ENCODE measurements at places on chromosomes 11 and 22.

- DNase-seq = no peak
These were observed 7.6 kb downstream of the CKAP5 start for GRCh38 chr11:46838501-46838900.

DNA sequence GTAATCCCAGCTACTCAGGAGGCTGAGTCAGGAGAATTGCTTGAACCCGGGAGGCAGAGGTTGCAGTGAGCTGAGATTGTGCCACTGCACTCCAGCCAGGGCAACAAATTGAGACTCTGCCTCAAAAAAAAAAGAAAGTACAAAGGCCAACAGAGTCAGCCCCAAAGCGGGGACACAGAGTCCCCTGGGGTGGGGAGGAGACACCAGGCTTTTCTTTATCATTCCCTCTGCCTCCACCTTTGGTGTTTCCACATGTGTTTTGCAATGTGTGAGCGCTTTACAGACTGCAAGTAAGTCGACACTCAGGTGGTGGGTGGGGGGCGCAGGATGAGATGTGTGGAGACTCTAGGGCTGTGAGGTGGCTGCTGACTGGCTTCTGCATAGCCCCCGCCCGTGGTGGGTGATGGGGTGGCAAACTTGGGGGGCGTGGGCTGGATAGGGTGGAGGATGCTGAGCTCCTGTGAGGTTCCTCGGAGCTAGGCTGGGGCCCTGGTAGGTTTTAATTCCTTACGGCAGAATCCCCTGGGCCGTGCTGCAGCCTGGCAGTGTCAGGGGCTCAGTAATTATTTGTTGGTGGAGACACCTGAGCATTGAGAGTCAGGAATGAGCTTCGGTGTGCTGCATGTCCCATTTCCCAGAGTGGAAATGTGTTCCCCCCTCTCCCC is 177.2 kb downstream of the CTTN start:
- no peak for DNase-seq

DNA sequence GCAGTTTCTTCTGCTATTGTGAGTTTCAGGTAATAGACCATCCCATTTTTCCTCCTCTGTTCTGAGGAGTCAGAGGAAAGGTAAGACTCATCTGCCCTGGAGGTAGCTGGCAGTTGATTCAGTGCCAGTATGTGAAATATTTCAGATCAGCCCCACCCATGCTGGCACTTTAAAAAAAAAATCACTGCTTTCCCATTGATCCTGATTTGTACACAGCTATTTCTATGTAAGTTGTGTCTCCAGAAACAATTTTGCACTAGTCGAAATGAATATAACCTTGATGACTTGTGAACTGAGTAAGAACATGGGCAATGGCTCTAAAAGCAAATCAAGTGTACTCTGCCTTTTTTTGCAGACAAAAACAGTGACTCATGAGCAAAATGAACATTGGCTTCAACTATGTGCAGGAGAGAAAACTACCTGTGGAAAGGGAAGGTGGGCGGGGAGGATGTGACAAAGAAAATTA is 82.0 kb upstream of the OR5AK2 start:
- peak; percentile 30 for DNase-seq

- no peak for DNase-seq
These were observed 18.8 kb upstream of the FAR1 start for GRCh38 chr11:13649619-13650018.

GRCh38 chr11:104897891-104898684 is at the start of gene CASP12:
Gene CASP12, minus strand, starts transcription at chr11:104898460.
- DNase-seq = no peak

DNA sequence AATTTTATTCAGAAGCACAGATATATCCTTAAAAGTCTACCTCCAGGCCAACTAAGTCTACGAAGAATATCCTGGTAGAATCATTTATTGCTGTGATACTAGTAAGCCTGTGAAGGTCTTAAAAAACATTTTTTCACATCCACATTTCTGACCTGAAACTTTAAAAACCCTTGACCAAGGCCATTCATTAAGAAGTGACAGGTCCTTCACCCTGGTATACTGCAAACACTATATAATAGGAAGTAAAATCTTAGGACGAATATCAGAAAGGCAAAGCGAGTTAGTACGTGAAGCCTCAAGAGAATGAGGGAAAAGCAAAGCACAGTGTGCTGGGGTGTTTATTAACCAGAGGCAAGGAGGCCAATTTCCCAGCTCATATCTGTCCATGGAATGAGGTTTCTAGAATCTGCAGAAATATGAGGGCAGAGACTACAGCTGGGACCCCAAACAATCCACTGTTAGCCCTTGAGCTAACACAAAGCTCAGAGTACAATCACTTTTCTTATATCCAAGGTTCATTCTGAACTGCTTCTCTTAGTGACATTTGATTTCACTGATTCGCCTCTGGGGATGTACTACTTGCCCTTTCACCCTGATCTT is 71.0 kb downstream of the AMBRA1 start:
- DNase-seq = no peak

DNA sequence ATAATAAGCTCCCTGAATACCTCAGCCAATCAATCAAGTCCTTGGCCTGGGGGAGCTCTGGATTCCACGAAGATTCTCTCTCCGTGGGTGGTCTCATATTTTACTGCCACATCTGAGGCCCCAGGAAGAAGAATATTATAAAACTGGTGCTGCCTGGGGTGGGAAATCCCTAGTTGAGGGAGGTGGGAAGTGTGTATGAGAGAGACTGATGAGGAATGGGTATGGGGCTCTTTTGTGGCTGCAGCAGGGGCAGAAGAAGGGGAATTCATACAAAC is 71.5 kb downstream of the SYN3 start:
- DNase-seq = no peak

DNA sequence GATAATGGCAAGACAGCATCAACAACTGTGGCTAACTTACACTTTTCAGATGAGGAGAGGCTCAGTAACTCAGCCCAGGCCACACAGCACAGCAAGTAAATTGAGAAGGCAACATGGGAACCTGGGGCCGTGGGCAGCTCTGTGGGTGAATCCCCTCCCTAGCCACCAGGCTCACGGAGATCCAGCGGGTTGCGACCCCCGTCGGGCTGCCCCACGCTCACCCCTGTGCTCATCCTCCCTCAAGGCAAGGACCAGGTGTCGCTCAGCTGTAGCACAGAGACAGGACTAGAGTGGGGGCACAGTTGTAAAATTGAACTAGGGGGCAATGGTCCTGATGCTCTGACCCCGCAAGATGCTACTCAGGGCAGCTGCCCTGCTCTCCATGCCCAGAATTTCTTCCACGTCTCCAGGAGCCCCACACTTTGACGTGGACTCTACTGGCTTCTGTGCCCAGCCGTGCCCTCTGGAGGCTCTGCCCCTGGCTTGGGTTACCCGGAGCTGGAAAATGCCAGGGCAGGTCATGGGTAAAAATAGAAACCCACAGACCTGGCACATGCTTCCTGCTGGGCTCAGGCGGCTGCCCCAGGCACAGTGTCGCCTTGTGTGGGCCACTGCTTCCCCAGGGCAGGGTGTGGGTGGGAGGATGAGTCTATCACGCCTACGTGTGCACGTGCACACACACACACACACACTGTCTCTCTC is 9.0 kb downstream of the TUBA8 start:
- no peak for DNase-seq

GRCh38 chr11:89463266-89463780 is 27.9 kb downstream of the NOX4 start:
- no peak for DNase-seq

- DNase-seq = no peak
These were observed 3.9 kb downstream of the AGBL2 start for GRCh38 chr11:47711225-47711624.

GRCh38 chr11:116379185-116379828 is 393.5 kb downstream of the BUD13 start:
- no peak for DNase-seq

DNA sequence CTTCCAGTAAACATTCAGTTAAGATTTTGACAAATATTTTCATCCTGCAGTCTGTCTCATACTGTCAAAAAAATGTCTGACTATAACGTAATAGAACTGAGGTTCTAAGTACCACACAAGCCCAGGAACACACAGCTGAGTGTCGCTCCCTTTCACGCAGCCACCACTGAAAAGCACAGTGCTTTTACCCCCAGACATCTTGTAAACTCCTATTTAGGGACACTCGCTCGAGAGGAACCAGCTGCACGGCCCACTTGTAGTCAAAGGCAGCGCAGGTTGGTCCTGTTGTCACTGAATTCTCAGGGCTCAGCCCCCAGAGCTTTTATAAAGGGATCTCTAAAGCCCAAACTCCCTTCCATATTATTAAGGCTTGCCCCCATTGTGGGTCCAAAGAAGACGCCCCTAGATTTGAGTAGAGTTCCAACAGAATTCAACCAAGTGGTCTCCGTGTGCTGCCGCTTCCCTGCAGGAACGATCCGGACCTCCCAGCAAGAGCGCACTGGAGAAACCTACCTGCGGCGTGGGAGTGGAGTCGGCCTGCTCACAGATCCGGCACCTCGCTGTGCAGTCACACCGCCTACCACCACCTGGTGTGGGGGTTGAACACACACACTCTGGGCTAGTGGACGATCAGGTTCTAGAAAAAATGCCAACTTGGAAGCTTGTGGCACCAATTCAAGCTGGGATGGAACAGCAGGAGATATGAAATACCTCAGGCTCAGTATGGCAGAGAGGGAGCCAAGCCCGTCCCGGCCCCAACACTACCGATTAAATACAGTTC is 23.4 kb downstream of the ASPHD2 start:
- DNase-seq = no peak

DNA sequence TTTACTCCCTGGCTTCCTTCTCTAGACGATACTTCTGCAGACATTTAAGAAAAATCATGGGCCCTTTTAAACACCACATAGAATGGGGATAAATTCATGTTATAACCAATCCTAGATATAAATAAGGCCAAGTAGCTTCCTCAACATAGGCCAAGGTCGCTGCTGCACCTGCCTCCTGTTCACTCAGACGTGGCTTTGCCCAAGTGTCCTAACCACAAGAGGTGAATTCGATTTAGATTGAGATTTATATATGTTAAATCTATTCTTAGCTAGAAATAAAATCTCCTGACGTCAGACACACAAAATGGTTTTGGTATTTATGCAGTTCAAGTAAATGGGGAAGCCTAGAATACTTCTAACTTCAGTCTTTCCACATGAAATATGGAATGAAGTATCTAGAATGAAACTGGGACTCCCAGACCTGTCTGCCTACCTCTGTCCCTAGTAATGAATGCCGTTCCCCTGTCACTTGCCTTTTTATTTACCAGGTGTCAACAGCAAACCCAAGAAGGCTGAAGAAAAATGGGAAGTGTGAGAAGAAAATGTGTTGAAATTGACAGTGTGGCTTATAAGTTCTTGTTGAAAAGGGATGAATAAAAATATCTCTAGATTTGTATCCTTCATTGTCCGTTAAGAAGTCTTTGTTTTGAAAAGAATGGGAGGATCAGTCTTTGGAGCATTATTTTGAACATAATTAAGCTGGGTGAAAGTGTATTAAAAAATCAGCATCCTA is 131.8 kb downstream of the HIPK3 start:
- no peak for DNase-seq

DNA sequence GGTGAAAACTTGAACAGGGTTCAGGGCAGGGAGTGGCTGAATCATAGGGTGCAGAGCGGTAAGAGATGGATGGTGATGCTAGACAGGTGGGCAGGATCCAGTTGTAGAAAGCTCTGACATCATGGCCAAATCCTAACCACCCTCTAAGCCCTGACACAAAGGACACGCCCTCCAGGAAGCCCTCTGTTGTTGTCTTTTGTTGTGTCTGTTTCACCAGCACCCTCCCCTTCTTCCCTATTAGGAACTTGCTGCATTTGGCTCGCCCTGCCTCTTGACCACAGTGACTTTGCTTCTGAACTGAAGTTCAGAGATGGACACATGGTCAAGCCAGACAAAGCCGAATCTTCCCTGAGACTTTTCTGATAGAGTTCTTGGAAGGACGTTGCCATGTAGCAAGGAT is 14.2 kb upstream of the APOL6 start:
- no peak for DNase-seq

DNA sequence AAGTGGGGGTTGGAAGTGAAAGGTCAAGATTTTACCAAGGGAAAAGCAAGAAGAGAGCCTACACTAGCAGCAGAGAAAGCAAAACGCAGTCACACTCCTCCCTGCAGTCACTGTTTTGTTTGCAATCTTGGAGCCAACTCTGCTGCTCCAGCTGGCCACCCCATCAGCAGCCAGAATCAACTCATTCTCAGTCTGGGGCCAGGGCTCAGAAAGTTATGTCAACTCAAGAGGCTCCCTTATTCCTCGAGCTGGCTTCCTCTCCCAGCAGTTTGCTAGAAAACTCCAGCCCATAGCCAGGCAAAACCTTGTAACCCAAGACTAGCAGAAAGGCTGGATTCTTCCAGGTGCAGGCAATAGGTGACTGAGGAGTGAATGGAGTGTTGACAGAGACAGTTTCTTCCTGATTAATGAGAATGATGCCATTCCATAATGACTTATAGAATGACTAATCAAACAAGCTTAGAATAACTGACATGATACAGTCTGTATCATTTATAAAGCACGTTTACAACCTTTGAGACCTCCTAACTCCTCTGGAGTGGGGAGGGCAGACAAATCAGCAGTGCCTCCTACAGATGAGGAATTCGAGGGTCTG is 53.4 kb downstream of the P4HA3 start:
- no peak for DNase-seq

GRCh38 chr11:77170107-77170506 is 42.1 kb downstream of the MYO7A start:
- DNase-seq = no peak

- no peak for DNase-seq
These were observed 56.3 kb upstream of the TCF20 start for GRCh38 chr22:42326801-42327200.

DNA sequence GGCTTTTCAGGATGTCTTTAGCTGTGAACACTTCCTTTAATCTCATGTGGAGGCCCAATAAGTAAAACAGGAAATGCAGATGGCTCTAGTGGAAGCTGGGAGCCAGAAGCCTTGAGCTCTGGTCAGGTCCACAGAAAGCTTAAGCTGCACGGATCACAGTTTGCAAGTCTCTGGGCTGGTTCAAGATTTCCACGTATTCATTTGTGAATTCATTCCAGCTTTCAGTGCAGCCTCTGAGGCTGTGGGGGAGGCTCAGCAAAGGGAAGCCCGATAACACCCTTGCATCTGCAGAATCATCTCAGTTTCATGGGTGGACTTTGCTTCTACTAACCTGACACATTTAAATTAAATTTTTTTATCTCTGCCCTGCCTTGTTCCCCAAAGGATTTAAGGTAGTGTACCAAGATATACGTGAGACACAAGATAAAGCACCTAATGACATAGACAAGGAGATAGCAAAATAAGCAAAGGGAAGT is 65.6 kb downstream of the ISX start:
- DNase-seq = no peak

GRCh38 chr11:67022961-67023956 is at the start of gene SYT12:
Gene SYT12, plus strand, starts transcription at chr11:67023134. Its CDS starts 7,011 bp downstream, at chr11:67030145.
- DNase-seq = no peak

DNA sequence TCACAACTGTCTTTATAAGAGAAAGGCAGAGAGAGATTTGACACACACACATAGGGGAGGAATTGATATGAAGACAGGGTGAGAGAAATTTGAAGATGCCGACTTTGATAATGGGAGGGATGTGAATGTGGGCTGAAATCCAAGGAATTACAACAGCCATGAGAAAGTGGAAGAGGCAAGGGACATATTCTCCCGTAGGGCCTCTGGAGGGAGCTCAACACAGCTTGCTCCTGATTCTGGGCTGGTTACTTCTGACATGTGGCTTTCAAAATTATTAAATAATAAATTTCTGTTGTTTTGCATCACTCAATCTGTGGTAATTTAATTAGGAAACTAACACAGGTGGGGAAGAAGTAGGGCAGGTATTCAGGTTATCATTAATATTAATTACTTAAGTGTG is 282.9 kb downstream of the LUZP2 start:
- peak; percentile 14 for DNase-seq

GRCh38 chr11:35167426-35167954 is 28.5 kb downstream of the CD44 start:
- no peak for DNase-seq

- no peak for DNase-seq
These were observed 583 bp downstream of the PDGFD start for GRCh38 chr11:104163100-104164027.

All from NCI-H226 (cell line).